ENCODE measurements at places on chromosomes 4 and X. TPM values are rescaled to one million over a fixed set of nuclear protein-coding genes. Genes with fewer than 3 reads are reported as not detected.
A peak's percentile ranks its signal among the peaks of the same experiment; 100 is the strongest.

- no peaks in the 10 kb centered on the region for H3K36me3 ChIP-seq
- H3K4me3 ChIP-seq = no peak overlapping the region
- no peaks in the 10 kb centered on the region for H3K4me1 ChIP-seq
- H3K27ac ChIP-seq = no peak overlapping the region
- no peak for DNase-seq
These were observed 584.3 kb upstream of the SMIM31 start for GRCh38 chr4:164169591-164169990.

DNA sequence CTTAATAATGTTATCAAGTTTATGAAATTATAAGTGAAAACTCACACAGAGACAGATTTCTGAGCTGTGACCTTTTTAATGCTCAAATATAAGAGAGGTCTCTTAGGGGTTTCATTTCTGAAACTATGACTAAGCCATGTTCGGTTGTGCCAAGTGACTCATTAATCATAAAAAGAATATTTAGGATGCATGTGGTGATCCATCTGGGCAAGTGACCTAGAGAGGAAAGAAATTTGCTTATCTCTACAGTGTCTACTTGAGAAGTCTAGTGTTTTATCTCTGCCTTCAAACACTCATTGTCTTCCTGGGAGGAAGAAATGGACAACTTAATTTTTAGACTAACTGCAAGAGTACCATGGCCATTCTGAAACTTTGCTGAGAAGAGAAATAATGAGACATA lies 545.3 kb upstream of the GRID2 start:
- H3K4me1 ChIP-seq = no peaks in the 10 kb centered on the region
- H3K4me3 ChIP-seq = no peak overlapping the region
- H3K36me3 ChIP-seq = no peaks in the 10 kb centered on the region
- DNase-seq = no peak
- no peaks in the 10 kb centered on the region for H3K27me3 ChIP-seq
- no peak overlapping the region for H3K27ac ChIP-seq

DNA sequence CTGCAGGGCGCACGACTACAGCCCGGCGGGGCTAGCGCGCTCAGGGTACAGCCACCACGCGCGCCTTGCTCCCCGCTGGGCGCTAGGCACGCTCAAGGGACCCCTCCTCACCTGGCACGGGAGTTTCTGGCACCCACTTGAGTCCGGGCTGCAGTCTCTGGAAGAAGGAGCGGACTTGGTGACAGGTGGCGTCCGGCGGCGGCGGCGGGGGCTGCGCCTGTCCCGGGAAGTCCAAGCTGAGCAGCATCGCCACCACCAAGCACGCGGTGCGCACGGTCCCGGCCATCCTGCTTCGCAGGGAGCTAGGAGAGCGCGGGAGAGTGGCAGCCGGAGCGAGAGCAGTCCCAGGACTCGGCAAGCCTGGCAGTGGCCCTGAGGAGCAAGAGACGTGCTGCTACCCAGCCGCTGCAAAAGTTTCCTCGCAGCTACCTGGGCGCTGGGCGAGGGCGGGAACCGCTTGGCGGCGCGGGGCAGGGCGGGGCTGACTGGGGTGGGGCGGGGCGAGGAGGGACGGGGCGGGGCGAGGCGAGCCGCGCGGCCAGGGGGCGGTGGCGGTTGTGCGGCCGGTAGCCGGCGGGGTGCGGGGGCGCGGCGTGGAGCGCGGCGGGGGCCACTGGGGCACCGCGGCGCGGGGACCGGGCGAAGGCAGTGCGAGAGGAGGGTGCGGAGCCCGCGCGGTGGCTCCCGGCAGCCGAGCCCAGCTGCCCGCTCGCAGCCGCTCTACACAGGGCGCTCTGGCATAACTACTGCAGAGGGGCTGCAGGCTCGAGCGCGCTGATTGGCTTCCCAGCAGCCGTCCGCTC lies at the start of gene GPC3:
Gene GPC3 (minus strand): TSS at position 431 of the 803 bp plus-strand sequence.
- DNase-seq = peak; percentile 48
- H3K27me3 ChIP-seq = no peaks in the 10 kb centered on the region
- H3K27ac ChIP-seq = no peak within 1 kb of the TSS
- peaks cover 6% of the 10 kb centered on the region for H3K4me1 ChIP-seq

- H3K27ac ChIP-seq = no peak overlapping the region
- H3K27me3 ChIP-seq = no peaks in the 10 kb centered on the region
- H3K4me3 ChIP-seq = no peak overlapping the region
- H3K4me1 ChIP-seq = no peaks in the 10 kb centered on the region
- DNase-seq = no peak
These were observed 67.9 kb upstream of the ARX start for GRCh38 chrX:25083661-25084060.

DNA sequence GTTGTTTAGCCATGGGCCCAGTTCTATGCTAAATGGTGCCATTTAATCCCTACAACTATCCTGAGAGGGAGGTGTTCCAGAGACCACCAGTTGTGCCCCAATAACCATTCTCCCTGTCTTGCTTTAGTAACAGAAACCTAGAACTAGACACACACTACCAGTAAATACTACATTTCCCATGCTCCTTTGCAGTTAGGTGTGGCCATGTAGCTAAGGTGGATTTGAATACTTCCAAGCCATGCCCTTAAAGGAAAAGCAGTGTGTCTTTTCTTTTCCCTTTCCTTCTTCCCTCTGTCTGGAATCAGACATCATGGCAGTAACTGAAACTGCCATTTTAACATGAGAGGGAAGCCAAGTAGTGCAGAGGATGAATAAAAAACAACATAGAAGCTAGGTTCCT lies 90.9 kb upstream of the TMEM33 start:
- H3K36me3 ChIP-seq = no peaks in the 10 kb centered on the region
- DNase-seq = no peak
- no peak overlapping the region for H3K27ac ChIP-seq
- H3K4me3 ChIP-seq = no peak overlapping the region
- H3K27me3 ChIP-seq = no peaks in the 10 kb centered on the region

- no peaks in the 10 kb centered on the region for H3K36me3 ChIP-seq
- peaks cover 23% of the 10 kb centered on the region for H3K4me1 ChIP-seq
- H3K27ac ChIP-seq = peak overlapping the region; percentile 15
- no peak overlapping the region for H3K4me3 ChIP-seq
These were observed 10.4 kb downstream of the RELL1 start for GRCh38 chr4:37675587-37676290.

- H3K4me1 ChIP-seq = peaks cover 8% of the 10 kb centered on the region
- H3K27me3 ChIP-seq = no peaks in the 10 kb centered on the region
- H3K4me3 ChIP-seq = no peak overlapping the region
- no peak for DNase-seq
These were observed 48.7 kb upstream of the SLC7A11 start for GRCh38 chr4:138290805-138291204.

DNA sequence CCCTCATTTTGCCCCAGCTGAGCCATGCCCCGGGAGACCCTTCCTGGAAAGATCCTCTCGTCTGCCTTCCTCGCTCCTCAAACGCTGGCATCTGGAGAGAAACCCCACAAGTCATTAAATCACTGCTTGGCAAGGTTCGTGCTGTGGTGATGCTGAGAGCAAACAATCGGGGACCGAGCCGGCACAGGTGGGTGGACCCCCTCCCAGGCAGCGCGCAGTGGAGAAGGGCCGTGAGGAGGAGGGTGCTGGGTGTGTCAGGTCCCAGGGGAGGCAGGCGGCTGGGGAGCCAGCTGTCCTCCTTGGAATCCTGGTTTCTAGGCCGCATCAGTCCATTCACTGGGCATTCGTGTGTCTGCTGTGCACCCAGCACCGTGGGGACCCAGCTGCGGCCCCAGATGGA lies 64.9 kb upstream of the PSAPL1 start:
- H3K4me1 ChIP-seq = no peaks in the 10 kb centered on the region
- H3K4me3 ChIP-seq = no peak overlapping the region
- no peak overlapping the region for H3K27ac ChIP-seq

DNA sequence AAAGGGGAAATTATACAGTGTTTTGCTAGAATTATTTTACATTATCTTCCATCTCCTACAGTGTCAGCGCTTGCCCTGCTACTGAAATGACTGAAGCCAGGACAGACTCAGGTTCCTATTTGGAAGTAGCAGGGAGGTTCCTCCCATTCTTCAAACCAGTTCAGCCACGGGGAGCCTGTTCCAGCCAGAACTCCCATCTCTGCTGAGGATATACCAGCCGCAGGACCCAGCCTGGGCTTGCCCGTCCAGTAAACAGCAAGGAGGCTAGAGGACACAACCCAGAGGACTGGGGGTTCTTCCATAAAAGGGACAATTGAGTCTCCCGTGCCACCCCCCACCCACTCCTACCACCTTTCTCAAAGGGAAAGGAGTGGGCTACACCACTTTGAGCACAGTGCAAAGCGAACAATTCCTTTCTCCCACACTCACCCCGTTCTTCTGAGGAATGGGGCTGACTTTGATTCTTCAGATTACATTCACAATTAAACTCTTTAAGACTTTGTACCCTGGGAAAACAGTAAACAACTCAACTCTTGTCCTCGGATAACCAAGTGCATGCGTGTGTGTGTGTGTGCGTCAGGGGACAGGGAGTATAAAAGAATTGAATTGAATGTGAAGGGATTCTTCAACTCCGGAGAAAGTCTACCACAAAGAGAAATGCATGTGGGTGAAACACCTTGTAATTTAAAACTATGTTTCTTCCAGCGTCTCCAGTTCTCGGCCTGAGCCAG lies 31.0 kb upstream of the PPARGC1A start:
- H3K27me3 ChIP-seq = no peaks in the 10 kb centered on the region
- H3K4me3 ChIP-seq = no peak overlapping the region
- DNase-seq = no peak
- no peaks in the 10 kb centered on the region for H3K36me3 ChIP-seq

DNA sequence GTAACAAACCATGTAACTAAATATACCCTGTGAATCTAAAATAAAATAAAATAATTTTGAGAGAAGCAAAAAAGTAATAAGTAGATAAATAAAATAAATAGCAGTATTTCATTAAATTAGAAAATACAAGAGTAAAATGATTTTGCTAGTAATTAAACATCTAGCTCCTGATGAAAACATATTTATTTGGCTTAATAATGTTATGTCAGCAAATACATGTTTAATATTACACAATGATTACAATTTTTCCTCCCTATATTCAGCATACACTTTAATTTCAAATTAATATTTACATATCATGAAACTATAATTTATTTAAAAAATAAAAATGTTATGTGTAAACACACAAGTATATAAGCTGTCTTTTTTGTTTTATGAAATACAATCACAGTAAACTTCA lies 697.1 kb downstream of the GRID2 start:
- no peak for DNase-seq
- H3K27ac ChIP-seq = no peak overlapping the region
- no peaks in the 10 kb centered on the region for H3K36me3 ChIP-seq
- H3K27me3 ChIP-seq = no peaks in the 10 kb centered on the region
- H3K4me1 ChIP-seq = no peaks in the 10 kb centered on the region

DNA sequence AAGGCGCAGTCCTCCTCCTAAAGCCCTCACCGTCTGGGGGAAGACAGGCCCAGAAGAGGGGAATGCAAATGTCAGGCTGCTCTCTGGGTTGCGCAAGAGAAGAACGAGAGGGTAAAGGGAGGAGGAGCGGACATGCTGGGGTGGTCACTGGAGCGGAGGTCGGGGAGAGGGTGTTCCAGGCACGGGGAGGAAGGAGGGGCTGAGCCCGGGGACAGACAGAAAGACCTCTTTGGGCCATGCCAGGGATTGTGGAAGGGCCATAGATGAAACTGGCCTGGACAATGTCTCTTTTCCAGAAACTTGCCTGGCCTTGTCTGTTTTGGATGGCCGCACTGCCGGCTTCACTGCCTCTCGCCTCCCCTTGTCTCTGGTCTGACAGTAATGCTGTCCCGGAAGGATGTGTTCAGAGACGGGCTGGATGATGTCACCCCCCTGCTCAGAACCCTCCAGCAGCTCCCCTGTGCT lies 121.0 kb downstream of the SORCS2 start:
- no peak overlapping the region for H3K27ac ChIP-seq
- no peaks in the 10 kb centered on the region for H3K36me3 ChIP-seq
- no peak overlapping the region for H3K4me3 ChIP-seq

GRCh38 chr4:57287687-57288604 lies 177.8 kb upstream of the IGFBP7 start:
- H3K36me3 ChIP-seq = no peaks in the 10 kb centered on the region
- H3K27ac ChIP-seq = no peak overlapping the region
- no peak for DNase-seq
- no peak overlapping the region for H3K4me3 ChIP-seq

- no peak overlapping the region for H3K4me3 ChIP-seq
- H3K36me3 ChIP-seq = no peaks in the 10 kb centered on the region
- no peak for DNase-seq
- H3K27ac ChIP-seq = no peak overlapping the region
These were observed 66.3 kb downstream of the TAB3 start for GRCh38 chrX:30822764-30823163.

- H3K4me3 ChIP-seq = no peak overlapping the region
- no peaks in the 10 kb centered on the region for H3K27me3 ChIP-seq
- no peaks in the 10 kb centered on the region for H3K36me3 ChIP-seq
- no peaks in the 10 kb centered on the region for H3K4me1 ChIP-seq
These were observed 77.5 kb downstream of the IL15 start for GRCh38 chr4:141713771-141714445.

- H3K27me3 ChIP-seq = no peaks in the 10 kb centered on the region
- H3K36me3 ChIP-seq = peaks cover 10% of the 10 kb centered on the region
- peaks cover 17% of the 10 kb centered on the region for H3K4me1 ChIP-seq
These were observed 2.5 kb downstream of the RPS4X start for GRCh38 chrX:72274526-72274925.

DNA sequence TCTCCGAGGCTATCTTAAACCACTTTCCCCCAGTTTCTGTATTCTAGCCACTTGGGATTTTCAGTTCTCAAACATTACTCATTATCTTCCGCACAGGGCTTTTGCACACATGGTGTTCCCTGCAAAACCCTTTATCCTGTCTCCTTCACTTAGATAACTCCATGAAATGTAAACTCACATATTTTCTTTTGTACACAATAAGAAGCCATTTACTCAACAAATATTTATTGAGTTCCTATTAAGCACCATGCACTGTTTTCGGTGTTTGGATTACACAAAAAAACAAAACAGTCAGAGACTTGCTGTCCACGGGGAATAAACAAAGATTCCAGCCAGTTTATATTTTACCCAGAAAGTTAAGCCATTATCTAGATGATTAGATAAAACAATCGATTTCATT lies 42.5 kb upstream of the UNC5C start:
- no peaks in the 10 kb centered on the region for H3K4me1 ChIP-seq
- H3K27me3 ChIP-seq = peaks cover 3% of the 10 kb centered on the region
- H3K4me3 ChIP-seq = no peak overlapping the region
- H3K36me3 ChIP-seq = no peaks in the 10 kb centered on the region

- no peaks in the 10 kb centered on the region for H3K27me3 ChIP-seq
- no peak overlapping the region for H3K27ac ChIP-seq
- no peaks in the 10 kb centered on the region for H3K36me3 ChIP-seq
- no peak overlapping the region for H3K4me3 ChIP-seq
- DNase-seq = no peak
These were observed 523.2 kb upstream of the IGFBP7 start for GRCh38 chr4:57633212-57633859.

Gene GYG2
- 21.4 TPM for total RNA-seq

Gene EPGN
- total RNA-seq = not detected

Gene CDKL2
- 1.6 TPM for total RNA-seq

Gene BMPR1B
- 1.3 TPM for total RNA-seq

Gene CXCL11
- not detected for total RNA-seq

Gene CSAG3
- not detected for total RNA-seq

Gene XAGE1A
- not detected for total RNA-seq

Gene PDCL2
- not detected for total RNA-seq

Data from body of pancreas (tissue), 4 donors.